ENCODE measurements at places on chromosomes 2 and 18.

GRCh38 chr2:67057901-67058703 lies 339.0 kb upstream of the ETAA1 start:
- DNase-seq: no peak

- DNase-seq: no peak
Measured at GRCh38 chr2:33091541-33092123, 144.9 kb downstream of the LTBP1 start.

DNA sequence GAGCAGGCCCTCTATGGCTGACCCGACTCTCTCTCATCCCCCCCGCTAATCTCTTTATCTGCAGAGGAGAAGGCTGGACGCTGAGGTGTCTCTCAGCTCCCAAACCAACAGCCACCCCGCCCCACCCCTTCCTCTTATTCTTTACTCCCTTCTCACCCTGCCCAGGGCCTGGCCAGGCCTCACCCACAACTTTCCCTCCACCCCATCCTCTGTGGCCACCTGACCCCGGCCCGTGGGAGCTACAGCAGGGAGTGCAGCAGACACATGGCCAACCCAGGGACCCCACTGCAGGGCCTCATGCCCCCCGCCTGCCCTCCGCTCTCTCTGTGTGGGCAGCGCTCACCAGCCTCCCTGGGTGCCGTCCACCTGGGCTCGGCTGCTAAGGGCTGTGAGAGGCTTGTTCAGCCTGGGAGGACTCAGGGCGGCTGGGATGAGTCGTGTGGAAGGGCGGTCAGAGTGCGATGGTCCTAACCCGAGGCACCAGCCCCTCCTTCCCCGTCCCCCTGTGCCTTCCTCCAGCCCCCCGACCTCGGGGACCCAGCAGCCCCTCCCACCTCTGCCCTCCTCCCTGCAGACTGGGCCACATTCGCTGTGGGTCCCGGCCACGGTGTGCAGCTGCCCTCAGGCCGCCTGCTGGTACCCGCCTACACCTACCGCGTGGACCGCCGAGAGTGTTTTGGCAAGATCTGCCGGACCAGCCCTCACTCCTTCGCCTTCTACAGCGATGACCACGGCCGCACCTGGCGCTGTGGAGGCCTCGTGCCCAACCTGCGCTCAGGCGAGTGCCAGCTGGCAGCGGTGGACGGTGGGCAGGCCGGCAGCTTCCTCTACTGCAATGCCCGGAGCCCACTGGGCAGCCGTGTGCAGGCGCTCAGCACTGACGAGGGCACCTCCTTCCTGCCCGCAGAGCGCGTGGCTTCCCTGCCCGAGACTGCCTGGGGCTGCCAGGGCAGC lies 6.8 kb downstream of the NEU4 start:
- no peak for DNase-seq

DNA sequence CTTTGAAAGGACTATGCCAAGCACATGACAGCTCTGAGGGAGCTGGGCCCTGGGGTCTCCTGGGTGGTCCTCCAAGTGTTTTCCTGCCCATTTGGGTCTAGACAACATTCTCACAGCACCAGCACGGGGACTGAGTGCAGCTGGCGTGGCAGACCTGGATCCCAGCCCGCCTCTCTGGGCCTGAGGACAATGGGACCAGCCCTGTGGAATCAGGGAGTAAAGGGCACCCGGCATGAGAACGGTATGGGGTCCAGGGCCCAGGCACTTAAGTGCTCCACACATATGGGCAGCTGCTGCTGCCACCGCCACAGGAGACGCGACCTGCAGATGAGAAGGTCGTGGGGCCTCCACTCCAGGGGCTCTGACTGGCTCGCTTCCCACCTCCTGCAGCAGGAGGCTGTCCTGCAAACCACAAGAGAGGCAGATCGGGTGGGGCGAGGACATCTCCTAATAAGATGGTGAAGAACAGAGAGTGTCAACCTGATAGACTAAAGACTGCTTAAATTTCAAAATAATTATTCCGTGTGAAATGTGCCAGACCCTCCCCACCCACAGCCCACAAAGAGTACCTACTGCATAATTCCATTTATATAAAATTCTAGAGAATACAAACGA lies 46.3 kb downstream of the FAM178B start:
- no peak for DNase-seq

DNA sequence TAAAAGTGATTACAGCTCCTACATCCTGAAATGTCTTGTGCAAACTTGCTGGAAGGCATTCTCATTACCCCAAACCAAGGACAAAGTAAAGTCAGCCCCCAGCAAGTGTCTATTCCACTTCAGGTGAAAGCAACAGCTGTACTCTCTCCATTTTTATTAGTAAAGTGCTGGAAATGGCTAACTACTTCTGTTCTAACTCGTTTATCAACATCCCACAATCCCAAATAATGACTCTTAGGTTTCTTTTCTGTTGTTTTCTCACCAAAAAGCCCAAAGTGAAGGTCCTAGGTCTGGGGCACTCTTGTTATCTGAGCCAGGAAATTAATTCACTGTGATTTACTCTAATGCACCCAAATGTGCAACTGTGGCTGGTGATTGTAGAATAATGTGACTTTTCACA lies 105.7 kb downstream of the LRRC30 start:
- no peak for DNase-seq

- DNase-seq: no peak
Measured at GRCh38 chr2:9830685-9831410, 12.4 kb upstream of the TAF1B start.

GRCh38 chr2:231198291-231199173 lies at the start of gene ARMC9:
TSS of gene ARMC9 (plus strand) at chr2:231198631. CDS start at chr2:231206239, 7,608 bp downstream.
- peak; percentile 36 for DNase-seq

DNA sequence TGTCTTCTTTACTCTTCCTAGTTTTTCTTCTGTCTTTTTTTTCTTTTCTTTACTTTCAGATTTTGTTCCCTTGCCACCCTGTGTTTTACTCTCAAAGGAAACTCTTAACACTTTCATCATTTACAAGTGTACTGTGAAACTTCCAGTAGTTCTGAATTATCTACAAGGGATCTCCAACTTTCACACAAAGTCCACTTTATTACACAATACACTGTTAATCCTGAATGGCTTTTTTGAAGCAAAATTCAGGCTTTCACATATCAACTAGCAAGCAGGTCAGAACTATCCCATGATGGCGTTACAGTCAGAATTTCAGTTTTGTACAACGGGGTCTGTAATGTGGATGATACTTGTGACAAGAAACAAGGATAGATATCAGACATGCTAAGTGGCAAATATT lies 34.5 kb downstream of the RMP24 start:
- DNase-seq: no peak

- no peak for DNase-seq
Measured at GRCh38 chr2:231604101-231604684, 11.5 kb downstream of the TEX44 start.

DNA sequence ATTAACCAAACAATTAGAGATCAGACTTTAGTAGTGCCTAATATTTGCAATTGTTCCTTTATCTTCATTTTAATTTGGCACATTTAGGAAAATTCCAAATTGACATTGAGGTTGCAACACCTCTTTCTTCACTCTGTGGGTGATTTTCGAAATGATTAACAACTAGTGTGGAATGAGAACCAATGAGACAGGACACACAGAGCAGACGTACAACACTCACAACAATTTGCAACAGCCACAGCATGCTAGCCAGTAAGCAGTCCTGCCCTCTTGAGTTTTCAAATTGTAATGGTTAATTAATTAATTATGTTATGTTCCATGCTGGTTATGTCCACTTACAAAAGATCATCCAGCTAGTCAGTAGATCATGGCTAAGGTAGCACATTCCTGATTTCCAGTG lies 339.3 kb downstream of the LRP1B start:
- no peak for DNase-seq

- DNase-seq: no peak
Measured at GRCh38 chr2:40317761-40318160, 134.1 kb downstream of the SLC8A1 start.

GRCh38 chr2:217171874-217172273 lies 312.0 kb upstream of the TNP1 start:
- no peak for DNase-seq

DNA sequence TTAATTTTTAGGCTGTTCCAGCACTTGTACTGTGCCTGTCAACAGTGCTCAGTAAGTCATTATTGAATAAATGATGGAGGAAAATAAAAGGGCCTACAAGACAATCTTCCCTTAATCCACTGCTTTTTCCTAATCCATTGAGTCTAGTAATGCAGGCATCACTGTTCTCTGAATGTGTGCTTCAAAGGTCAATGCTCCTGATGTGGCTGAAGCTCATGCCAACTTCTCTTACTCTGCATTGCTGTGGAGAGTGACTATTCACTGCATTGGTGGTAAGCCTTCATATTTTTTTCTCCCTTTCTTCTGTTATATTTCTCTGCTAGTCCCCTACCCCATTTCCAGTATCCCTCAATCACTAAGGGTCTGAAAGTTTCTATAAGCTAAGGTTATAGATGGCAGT lies 31.9 kb upstream of the MYO1B start:
- no peak for DNase-seq

DNA sequence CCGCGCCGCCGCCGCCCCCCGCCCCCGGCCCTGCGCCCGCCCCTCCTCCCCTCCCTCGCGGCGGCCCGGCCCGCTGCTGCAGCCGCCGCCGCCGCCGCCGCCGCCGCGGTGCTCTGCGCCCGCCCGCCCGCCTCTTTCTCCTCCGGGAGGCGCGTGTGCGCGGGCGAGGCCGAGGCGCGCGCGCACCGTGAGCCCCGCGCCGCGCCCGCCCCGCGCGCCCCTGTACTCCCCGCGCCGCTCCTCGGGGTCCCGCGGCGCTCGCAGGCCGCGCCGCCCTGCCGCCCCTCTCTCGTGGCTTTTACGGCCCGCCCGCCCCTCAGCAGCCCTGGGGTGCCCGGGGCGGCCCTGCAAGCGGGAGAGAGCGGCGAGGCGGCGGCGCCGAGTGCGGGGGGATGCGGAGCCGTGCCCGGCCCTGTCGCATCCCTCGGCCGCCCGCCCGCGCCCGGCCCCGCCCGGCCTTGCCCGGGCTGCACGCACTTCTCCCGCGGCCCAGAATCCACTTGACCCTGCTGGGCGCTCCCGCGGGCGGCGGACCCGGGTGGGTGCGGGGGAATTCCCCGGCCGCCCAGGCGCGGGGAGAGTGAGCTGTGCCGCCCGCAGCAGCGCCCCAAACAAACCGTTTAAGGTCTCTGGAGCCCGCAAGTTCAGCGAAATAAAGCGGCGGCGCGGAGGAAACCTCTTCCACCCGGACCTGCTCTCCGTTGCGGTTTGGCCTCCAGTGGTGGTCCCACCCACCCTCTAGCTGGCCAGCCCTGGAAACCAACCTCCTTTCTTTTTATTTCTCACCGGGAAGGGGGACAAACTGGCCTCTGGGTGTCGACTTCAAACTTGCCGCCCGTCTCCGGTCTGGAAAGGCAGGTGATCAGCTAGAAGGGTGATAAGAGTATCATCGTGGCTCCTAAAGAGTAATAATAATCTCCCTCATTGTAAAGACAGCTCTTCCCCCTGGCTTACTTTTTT lies 37.4 kb downstream of the AFF3 start:
- no peak for DNase-seq

DNA sequence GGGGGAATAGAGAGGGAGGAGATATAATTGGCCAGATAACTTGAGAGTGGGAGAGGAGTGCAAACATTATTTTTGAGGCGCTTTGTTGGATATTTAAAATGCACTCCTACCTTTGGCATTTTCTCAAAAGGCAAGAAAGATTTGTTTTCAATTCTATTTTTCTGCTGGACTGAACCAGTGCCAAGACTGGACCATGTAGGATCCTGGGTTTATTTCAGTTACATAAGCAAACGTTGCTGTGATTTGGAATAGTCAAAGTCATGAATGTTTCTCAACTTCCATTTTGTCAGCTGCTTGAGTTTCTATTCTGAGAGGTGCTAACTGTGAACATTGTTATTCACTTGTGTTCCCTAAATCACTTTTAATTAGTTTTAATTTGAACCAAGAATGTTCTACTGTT lies 8.9 kb upstream of the CHRNA1 start:
- DNase-seq: no peak

DNA sequence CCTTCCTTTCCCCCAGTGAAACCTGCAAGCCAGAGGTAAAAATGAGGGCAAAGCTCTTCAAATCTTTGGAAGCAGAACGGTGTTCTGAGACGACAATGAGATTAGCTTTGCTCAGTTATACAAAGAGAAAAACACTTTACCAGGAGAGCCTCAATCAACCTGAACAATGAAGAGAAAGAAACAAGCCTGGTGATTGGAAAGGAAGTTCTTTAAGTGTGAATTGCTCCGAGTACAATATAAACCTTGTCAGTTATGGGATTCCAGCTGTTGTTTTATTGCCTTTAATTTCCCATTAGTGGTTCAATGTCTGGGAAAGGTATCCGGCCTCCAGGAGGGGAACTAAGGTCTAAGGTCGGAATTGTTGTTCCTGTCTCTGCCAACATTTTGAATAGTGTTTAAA lies 901.6 kb downstream of the EPHA4 start:
- DNase-seq: no peak

- DNase-seq: no peak
Measured at GRCh38 chr2:122390406-122390805, 635.0 kb downstream of the TSN start.

DNA sequence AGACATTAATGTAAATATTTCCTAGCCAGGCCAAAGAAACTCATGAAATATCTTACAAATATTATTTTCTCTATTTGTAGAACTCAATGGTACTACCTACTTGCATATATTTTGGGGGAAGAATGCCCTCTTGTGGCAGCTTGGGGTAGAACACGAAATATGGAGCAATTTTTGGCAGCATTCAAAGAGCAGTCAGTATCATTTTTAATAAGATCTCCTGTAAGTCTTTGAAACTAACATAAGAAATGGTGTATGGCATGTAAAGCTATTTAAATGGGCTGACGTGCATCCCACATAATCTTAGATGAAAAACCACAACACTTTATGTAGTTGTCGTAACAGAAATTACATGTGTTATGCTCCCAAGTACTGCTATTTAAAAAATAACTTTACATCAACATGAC lies 62.3 kb upstream of the CCDC195 start:
- DNase-seq: peak; percentile 47

All from AML-193 (cell line).